Stimulated activated CD4-positive, alpha-beta T cell treated with anti-CD3 and anti-CD28 coated beads, Interleukin-1b, Interleukin-23, amount 100 ng/mL, for 1 hour (primary cell): ENCODE measurements at places on chromosomes 2 and 18.

DNA sequence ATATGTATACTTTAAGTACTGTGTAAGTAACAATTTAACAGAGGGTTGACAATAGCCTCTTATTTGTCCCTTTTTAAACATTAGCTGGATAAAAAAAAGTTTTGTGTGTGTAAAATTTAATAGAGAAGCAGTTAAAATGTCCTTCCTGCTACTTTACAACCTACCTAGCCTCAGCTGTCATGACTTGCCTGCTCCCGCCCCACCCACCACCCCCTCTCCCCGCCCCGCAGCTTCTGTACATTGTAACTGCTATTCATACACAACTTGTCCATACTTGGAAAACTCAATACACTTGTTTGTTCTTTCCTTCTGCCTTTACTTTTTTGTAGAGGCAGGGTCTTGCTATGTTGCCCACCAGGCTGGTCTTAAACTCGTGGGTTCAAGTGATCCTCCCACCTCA lies 19.5 kb downstream of the RELCH start:
- no peak for DNase-seq

DNA sequence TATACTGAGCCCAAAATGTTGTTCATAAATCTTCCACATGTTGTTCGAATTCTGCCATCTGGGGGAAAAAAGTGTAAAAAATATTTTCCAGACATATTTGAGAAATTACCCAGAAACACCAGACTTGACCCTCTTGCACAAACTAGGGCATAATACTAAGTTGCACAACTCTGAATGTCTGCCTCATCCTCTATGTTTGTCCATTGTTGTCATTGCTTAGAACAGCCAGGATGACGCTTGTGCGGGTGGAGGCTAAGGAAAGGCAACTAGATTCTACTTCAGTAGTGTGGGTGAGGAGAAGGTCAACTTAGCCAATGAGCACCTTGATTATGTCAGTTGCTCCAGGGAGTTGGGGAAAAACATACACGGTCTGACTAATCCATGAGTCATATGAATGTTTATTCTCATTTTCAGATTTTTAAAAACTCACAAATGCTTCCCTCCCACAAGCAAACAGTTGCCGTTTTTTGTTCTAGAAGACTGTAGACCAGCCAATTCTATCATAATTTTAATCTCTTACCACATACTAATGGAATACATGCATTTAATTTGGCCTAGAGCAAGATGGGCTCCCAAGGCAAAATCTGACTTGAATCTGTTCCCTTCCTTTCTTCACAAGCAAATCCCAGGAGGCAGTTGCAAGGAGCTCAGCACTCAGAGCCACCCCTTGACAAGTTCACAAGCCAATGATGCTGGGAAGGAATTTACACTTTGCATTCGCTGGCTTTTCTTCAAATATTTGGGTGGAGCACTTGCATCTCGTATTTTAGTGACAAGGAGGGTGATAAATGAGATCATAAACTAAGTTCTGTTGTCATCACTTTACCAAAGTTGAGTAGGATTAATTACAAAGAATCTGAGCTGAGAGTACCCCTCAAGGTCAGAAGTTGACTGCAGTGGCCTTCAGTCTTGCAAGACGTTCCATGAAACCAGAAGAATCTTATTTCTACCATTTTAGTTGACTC lies 163.2 kb upstream of the TWIST2 start:
- no peak for DNase-seq

GRCh38 chr2:146623771-146624170 lies 1221.1 kb upstream of the ACVR2A start:
- no peak for DNase-seq

DNA sequence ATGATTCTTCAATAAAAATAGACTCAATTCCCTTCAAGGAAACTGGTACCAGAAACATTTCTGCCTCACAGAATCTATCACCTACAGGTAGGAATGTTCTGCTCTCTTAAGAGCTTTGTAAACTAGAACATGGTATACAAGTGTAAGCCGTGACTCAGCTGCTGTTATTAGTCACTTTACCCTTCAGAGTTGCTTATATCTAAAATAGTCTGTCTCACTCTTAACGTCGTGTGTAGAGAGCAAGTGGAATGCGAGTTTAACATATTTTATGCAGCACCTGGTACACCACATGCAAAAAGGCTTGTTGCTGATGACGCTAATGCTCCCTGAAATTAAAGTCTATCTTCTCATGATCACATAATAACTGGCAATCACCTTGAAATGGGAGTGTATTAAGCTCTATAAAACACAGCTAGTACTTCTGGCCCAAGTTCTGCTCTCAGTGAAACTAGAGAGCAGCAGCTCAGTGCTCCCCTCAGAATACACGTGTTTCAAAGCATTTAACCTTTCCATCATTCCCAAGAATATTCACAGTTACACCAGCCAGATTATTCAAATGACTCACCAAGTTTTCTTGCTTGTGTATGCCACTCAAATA lies 420.0 kb downstream of the ZEB2 start:
- DNase-seq, result no peak

DNA sequence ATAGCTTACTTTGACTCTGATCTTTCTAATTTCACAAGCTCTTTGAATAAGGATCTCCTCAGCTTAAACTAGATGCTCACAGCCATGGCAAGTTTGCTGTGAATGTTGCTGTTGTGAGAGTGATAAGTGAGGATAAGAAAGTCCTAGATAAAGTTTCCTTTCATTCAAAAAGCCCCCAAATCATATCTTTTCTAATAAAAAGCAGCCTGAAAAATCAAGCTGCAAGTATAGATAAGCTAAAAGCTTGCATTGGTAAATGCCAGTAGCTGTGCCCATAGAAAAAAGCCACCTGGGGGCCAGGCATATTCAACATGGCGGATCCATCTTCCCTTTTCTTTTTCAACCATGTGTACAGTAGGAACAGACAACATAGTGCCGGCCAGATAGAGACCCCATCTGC lies 4.3 kb downstream of the NLRC4 start:
- no peak for DNase-seq

DNA sequence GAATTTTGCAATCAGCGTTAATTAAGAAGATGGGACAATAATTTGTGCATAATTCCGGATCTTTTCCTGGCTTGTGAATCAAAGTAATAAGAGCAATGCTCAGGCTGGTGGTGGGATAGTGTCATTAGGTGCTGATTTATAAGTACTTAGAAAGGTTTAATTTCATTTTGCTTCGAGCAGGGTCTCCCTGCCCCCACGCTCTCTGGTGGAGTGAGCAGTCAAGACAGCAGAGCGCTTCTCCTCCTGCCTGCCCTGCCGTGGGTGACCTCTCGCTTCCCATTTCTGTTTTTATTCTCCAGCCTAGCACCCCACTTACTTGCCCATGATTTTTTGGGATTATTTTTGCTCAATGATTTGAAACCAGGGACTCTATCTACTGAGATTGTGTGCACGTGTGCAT lies 7.1 kb downstream of the ASB18 start:
- no peak for DNase-seq

GRCh38 chr2:98441706-98442450 lies 2.8 kb upstream of the INPP4A start:
- DNase-seq, result no peak

DNA sequence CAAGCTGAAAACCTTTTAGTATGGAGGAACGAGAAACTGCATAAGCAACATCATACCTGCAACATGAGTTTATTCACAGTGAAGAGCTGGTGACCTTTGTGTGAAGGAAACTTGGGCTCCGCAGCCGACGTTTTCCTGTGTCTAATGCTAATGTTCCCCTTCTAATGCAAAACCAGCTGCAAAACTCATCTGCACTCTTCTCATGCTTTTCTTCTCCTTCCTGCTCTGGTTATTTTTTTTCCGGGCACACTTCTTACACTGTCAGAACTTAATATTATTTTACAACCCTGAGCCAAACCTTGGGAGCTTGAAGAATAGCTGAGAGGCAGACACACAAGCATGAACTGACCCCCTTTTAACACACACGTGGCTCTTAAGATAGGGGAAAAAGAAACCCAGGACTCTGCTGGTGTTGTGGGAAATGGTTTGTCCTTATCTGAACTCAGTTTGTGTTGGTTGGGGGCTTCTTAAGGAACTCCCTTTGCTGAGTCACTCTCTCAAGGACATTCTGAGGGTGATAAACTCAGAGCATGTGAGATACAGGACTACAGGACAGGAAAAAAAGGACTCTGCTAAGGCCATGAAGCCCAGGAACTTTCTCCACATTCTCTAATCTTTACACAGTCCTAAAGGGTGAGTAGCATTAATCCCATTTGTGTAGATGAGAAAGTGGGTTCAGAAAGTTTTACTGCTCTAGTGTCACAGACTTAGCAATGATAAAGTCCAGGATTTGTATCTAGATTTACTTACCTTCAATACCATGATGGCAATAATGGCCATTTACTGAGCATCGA lies 439.3 kb upstream of the TRIB2 start:
- no peak for DNase-seq
